Activated naive CD4-positive, alpha-beta T cell treated with anti-CD3 and anti-CD28 coated beads for 36 hours (primary cell): ENCODE measurements at places on chromosomes 2 and 18. TPM values are rescaled to one million over a fixed set of nuclear protein-coding genes. Genes with fewer than 3 reads are reported as not detected.

The RAD51AP2 gene
- total RNA-seq: not detected

GRCh38 chr18:61556862-61557261 is 223.6 kb downstream of the CDH20 start:
- H3K4me3 ChIP-seq: no peak overlapping the region
- peaks cover 16% of the 10 kb centered on the region for H3K27me3 ChIP-seq
- no peak overlapping the region for H3K27ac ChIP-seq
- no peaks in the 10 kb centered on the region for H3K36me3 ChIP-seq
- DNase-seq: no peak

DNA sequence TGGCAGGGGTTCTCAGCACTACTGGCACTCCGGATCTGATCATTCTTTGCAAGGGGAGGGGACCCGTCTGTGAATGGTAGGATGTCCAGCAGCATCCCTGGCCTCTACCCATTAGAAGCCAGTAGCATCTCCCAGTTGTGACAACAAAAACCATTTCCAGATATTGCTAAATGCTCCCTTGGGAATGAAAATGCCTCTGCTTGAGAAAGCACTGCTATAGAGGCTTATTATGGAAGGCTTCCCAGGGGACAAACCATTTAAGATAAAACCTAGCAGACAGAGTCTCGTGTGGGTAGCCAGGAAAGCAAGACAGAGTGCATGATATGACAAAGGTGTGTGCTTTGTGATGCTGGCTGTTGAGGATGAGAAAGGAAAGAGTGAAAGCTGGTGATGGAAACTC is 273.7 kb downstream of the TMX3 start:
- H3K4me3 ChIP-seq: no peak overlapping the region
- peaks cover 4% of the 10 kb centered on the region for H3K4me1 ChIP-seq
- no peaks in the 10 kb centered on the region for H3K36me3 ChIP-seq
- no peak for DNase-seq
- no peak overlapping the region for H3K27ac ChIP-seq

GRCh38 chr2:164710837-164711765 is 89.8 kb upstream of the GRB14 start:
- H3K27me3 ChIP-seq: no peaks in the 10 kb centered on the region
- H3K4me1 ChIP-seq: no peaks in the 10 kb centered on the region
- no peaks in the 10 kb centered on the region for H3K36me3 ChIP-seq
- H3K27ac ChIP-seq: no peak overlapping the region
- no peak overlapping the region for H3K4me3 ChIP-seq
- no peak for DNase-seq

GRCh38 chr18:23301972-23302371 is 151.1 kb upstream of the RIOK3 start:
- H3K36me3 ChIP-seq: peaks cover 4% of the 10 kb centered on the region
- H3K27me3 ChIP-seq: no peaks in the 10 kb centered on the region
- no peaks in the 10 kb centered on the region for H3K4me1 ChIP-seq
- H3K27ac ChIP-seq: no peak overlapping the region
- no peak for DNase-seq
- H3K4me3 ChIP-seq: no peak overlapping the region

DNA sequence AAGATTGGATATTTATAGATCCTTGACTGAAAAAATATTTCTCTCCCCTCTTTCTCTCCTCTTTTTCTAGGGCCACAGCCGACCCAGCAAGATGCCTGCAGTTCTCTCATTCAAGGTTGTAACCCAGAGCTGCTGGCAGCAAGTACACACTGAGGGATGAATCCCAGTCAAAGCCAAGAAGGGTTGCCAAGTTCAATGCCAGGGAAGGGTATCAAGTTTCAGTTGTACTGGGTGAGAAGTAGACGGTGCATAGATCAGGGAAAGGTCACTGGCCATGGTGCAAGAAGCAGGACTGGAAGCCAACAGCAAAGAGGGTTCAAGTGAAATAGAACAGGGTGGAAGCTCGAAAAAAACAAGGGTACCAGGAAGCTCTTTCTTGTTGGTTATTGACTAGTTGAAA is 170.2 kb downstream of the NRP2 start:
- H3K36me3 ChIP-seq: no peaks in the 10 kb centered on the region
- peaks cover 24% of the 10 kb centered on the region for H3K27me3 ChIP-seq
- no peak overlapping the region for H3K27ac ChIP-seq
- no peaks in the 10 kb centered on the region for H3K4me1 ChIP-seq

- H3K4me1 ChIP-seq: no peaks in the 10 kb centered on the region
- H3K36me3 ChIP-seq: no peaks in the 10 kb centered on the region
Observed at GRCh38 chr2:29807082-29807481, 114.3 kb downstream of the ALK start.
